Myometrial cell (primary cell): ENCODE measurements at places on chromosomes 6 and 20. TPM values are rescaled to one million over a fixed set of nuclear protein-coding genes. Genes with fewer than 3 reads are reported as not detected.

MAVS gene
- total RNA-seq = 17.9 and 19.9 TPM in 2 replicates

NCOA5 gene
- total RNA-seq = 13.8 and 16.4 TPM in 2 replicates

ADNP gene
- 14.2 and 15.6 TPM in 2 replicates for total RNA-seq

RAET1L gene
- total RNA-seq = not detected in 2 replicates

TAF4 gene
- 2.1 and 5.5 TPM in 2 replicates for total RNA-seq

ACSS1 gene
- total RNA-seq = 5.2 and 7.1 TPM in 2 replicates

AGER gene
- total RNA-seq = 2.3 and 5.5 TPM in 2 replicates

IMPG1 gene
- total RNA-seq = not detected in 2 replicates

HAO1 gene
- total RNA-seq = not detected in 2 replicates

PACSIN1 gene
- not detected in 2 replicates for total RNA-seq

UBE2J1 gene
- 36.5 and 37.5 TPM in 2 replicates for total RNA-seq

SLC17A2 gene
- total RNA-seq = not detected in 2 replicates

RRBP1 gene
- total RNA-seq = 190 and 195 TPM in 2 replicates

TUBB2B gene
- total RNA-seq = 8.0 and 11.0 TPM in 2 replicates

SLC17A9 gene
- total RNA-seq = 26.1 and 36.3 TPM in 2 replicates

PTK6 gene
- not detected in 2 replicates for total RNA-seq

KHDC1 gene
- 3.2 and 6.1 TPM in 2 replicates for total RNA-seq

GATA5 gene
- total RNA-seq = not detected in 2 replicates

RREB1 gene
- total RNA-seq = 6.9 and 7.6 TPM in 2 replicates

FRMD1 gene
- not detected in 2 replicates for total RNA-seq

BFSP1 gene
- total RNA-seq = 2.0 and 2.3 TPM in 2 replicates

CYP39A1 gene
- total RNA-seq = 0.58 and 1.1 TPM in 2 replicates

CAPN11 gene
- total RNA-seq = 0.29 TPM in 1 of 2 replicates, not detected in the other

SIGLEC1 gene
- not detected in 2 replicates for total RNA-seq

HEY2 gene
- not detected in 2 replicates for total RNA-seq
